GM23248 (cell line): ENCODE measurements at places on chromosomes 16 and 17.
A peak's percentile ranks its signal among the peaks of the same experiment; 100 is the strongest.

- DNase-seq = peak; percentile 79
Observed at GRCh38 chr17:75565066-75565465, 22.5 kb upstream of the MYO15B start.

DNA sequence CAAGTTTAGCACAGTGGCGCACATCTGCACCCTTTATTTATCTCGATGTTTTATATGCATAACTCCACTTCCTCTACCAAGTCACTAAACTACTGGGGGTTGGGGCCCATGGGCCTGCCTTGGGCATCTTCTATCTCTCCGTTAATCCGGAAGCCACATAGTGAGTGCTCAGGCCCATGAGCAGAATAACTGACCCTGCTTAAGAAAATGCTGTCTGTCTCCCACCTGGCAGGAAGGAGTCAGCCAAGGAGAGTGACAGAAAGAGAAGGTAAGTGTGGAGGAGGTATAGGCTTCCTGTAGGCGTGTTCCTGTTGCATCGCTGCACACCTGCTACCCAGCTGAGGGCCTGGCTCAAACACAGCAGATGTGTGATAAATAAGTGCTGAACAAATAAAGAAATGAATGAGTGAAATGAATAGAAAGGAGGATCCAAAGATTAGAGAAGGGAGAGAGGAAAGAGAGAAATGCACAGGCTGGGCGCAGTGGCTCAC, 320.1 kb downstream of the SLC39A11 start:
- no peak for DNase-seq

- no peak for DNase-seq
Observed at GRCh38 chr16:12902511-12903372, 1.3 kb downstream of the SHISA9 start.

- peak; percentile 24 for DNase-seq
Observed at GRCh38 chr17:55177159-55177854, 87.5 kb upstream of the HLF start.

- DNase-seq = peak; percentile 22
Observed at GRCh38 chr17:72011561-72011960, 109.3 kb upstream of the SOX9 start.

GRCh38 chr16:73237601-73238000, 189.7 kb upstream of the ZFHX3 start:
- no peak for DNase-seq

GRCh38 chr17:596763-597644, 117.6 kb downstream of the VPS53 start:
- peak; percentile 95 for DNase-seq

DNA sequence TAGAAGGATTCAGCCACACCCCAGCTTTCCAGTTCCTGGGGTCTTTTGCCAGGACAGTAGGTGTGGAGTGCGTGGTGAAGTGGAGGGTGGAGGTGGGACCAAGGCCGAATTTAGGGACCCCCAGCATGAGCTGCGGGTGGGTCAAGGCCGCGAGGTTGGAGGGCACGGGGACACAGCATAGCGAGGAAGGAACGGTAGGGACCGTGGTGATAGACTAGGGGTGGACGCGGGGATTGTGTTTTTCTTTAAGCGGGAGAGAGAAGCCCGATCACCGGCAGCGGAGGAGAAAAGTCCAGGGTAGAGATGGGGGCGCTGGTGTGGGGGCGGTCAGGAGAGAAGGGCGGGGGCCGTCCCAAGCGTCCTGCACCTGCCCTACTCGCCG, 261 bp upstream of the B4GALNT2 start:
- no peak for DNase-seq

DNA sequence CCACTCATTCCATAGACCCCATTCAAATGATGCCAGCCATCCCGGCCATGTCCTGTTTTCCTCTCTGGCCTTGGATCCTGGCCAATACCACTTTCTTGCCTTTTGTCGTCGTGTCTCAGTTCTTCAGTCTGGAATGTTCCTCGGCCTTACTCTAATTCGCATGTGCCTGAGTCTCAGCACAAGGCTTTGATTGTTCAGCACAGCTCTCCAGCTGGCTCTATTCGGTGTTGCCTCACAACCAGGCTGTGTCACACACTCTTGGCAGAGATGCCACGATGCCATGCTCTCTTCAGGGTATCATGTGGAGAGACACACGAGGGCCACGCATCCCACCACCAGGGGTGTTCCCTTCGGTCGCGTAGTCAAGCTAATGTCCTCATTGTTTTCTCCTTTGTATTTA, 1.8 kb upstream of the VPS4A start:
- peak; percentile 50 for DNase-seq

- DNase-seq = no peak
Observed at GRCh38 chr17:12794919-12795532, 5.7 kb downstream of the ARHGAP44 start.

DNA sequence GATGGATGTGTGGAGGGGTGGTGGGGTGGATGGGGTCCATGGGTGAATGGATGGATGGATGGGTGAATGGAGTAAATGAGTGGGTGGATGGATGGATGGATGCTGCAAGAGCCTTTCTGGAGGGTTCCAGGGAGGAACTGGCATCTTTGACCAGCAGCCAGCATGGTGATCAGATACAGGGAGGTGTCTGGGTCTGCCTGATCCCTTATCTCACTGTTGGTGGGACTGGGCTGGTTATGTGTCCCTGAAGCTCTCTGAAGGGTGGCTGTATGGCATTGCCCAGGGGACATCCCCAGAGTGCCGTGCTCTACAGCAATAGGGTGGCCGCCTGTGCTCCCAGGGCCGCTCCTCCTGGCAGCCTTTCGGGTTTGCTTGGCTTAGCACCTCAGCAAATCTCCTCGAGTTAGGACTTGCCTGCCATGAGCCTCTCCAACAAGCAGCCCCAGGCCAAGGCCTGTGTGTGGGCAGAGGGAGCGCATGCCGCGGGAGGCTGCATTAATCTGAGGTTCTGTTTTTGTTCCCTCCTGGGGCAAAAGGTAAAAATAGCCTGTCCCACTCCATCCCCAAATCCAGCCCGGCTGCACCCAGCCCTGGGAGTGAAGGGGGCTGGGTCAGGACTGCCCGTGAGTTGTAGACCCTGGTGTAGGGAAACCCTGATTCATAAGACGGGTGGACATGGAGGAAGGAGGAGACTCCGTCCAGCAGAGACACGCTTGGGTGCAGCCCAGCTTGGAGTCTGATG, 165.4 kb downstream of the SEC14L1 start:
- DNase-seq = no peak

DNA sequence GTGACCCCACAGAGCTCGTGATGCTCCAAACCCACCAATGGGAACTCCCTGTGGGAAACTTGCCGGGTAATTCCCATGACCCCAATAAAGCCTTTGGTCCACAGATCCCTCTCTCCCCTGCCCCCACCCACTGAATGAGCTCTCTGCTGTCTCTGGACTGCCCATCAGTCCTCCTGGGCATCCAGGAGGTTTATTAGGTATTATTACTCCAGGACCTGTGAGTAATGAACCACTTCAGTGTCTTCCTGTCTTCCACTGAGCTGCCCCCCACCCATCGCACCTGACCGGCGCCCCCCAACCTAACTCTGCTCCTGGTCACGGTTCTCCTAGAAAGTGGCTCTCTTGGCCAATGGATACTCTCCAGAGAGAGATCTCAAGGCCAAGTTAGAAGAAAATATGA, 28.7 kb upstream of the DNAH17 start:
- DNase-seq = no peak

- peak; percentile 58 for DNase-seq
Observed at GRCh38 chr17:1709403-1709951, 700 bp downstream of the TLCD2 start.

DNA sequence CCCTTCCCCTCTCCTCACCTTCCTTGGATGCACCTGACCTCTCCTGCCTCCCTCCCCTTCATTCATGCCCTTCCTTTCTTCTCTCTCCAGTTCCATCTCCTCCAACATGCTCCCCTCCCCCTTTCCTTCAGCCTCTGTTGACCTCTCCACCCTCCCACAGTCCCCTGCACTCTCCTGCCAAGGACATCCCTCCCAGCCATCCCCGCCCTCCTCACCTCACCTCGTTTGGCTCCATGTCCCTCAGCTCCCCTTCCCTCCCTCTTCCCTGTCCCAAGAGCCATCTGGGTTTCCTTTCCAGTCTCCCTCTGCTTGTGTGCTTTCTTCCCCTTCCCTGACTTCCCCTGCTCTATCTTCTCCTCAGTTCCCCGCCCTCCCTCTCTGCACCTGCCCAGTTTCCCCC, 819.7 kb downstream of the KCNJ18 start:
- DNase-seq = no peak

DNA sequence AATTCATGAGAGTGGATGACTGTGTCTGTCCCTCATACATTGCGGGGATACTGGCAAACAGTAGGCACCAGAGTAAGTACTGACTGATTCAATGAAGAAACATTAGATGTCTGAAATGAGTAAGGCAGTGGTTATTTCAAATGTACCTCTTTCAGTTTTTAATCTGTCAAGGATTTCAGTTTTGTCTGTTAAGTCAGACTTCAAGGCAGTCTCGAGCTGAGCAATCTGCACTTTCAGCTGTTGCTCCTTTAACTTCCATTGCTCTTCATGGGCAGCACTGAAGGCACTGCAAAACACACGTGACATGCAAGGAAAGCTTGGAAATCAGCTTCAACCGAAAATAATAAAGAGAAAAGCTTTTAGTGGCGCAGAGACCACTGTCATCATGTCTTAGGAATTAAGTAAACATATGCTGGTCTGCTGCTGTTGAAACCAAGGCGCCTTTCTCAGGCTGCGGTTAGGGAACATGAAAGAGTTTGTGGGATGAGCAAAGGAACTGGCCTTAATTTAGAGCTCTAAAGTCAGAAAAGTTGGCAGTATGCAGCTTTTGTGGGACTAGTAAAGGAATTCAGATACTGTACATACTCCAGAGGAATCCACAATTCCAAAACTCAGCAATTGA, 38.8 kb downstream of the RPGRIP1L start:
- peak; percentile 96 for DNase-seq

GRCh38 chr16:56888806-56889205, 23.8 kb downstream of the SLC12A3 start:
- DNase-seq = no peak

DNA sequence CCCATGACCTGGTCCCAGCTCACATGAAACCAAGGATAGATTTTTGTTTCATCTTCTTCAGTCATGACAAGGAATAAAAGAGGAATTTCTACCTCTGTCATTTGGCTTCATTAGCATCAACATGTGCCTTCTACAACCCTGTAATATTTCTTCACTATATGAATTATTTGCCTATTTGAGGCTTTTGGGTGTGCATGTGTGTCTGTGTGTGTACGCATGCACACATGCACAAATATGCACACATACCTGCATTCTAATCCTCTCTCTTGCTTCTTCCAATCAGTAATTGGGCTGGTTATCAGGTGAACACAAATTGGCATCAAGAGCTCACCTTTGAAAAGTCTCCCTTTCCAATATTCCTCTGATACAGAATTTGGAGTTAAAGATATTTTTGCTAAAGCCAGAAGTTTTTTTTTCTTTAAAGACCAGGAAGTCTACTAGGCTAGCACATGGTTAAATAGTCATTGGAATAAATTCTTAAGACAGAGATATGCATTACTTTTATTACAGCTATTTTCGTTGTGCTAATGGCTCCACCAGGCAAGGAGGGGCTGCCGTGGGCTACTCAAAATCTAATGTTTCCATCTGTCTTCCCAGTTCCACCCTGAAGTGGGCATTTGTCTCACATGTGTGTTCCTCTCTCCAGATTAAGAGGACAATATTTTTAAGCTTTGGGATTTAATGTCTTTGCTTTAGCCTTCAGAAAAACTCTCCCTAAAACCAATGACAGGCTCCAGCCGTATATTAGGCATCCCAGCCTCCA, 547.2 kb upstream of the CDH5 start:
- DNase-seq = no peak

- DNase-seq = no peak
Observed at GRCh38 chr16:86718118-86718517, 139.8 kb downstream of the FOXL1 start.

DNA sequence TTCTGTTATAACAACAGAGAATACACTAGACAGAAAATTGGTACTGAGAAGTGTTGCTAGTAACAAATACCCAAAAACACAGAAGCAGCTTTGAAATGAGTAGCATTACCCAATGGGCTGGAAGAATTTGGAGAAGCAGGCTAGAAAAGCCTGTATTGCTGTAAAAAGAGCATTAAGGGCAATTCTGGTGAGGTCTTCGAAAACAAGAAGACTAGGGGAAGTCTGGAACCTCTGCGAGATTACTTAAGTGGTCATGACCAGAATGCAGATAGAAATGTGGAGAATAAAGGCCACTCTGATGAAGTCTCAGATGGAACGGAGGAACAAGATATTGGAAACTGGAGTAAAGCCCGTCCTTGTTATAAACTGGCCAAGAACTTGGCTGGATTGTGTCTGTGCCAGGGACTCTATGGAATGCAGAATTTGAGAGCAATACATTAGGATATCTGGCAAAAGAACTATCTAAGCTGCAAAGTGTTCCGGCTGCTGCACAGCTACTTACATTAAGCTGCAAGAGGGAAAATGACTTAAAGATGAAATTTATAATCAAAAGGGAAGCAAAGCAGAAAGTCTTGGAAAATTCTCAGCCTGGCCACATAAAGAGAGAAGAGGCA, 44.9 kb upstream of the PEMT start:
- DNase-seq = no peak

- peak; percentile 56 for DNase-seq
Observed at GRCh38 chr17:74089869-74090464, 113.5 kb upstream of the RPL38 start.

DNA sequence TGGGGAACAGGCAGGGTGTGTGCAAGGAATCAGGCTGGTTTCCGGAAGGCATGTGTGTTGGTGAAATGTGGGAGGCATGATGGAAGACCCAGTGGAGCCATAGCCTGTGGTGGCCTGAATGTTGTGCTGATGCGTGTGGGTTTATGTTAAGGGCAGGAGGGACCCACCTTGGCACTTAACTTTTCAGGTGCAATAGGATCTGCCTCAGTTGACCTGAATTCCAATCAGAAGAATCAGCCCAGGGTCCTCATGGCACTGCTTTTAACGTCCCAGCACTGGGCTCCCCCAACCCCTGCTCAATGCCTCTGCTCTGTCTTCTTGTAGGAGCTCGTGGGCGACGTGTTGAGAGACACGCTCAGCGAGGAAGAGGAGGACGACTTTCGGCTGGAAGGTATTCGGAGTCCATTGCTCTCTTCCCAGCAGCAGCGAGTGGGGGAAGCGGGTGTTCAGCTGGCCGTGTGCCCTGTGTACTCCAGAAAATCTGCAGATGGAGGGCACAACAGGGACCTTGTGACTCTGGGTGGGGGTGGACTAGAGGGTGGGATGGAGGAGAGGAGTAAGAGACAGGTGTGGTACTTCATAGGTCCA, 59.9 kb downstream of the NKD1 start:
- no peak for DNase-seq

- peak; percentile 61 for DNase-seq
Observed at GRCh38 chr17:77045441-77046041, 95.2 kb upstream of the SEC14L1 start.
